ENCODE measurements at places on chromosomes 4 and X. TPM values are rescaled to one million over a fixed set of nuclear protein-coding genes. Genes with fewer than 3 reads are reported as not detected.

DNA sequence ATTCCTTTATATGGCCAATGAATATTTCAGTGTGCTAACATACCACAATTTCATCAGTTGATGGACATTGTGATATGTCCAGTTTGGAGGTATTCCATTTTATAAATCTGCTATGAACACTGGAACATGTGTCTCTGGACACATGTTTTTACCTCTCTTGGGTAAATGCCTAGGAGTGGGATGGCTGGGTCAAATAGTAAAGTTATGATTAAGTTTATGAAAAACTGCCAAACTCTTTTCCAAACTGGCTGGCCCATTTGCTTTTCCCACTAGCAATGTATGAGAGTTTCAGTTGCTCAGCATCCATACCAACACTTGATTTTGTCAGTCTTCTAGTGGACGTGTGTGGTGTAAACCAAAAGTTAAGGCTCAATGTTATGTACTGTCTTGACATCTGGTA is 40.5 kb downstream of the CEP44 start:
- no peaks in the 10 kb centered on the region for H3K27me3 ChIP-seq
- no peaks in the 10 kb centered on the region for H3K36me3 ChIP-seq
- H3K4me1 ChIP-seq: no peaks in the 10 kb centered on the region
- DNase-seq: no peak
- H3K4me3 ChIP-seq: no peak overlapping the region
- no peak overlapping the region for H3K27ac ChIP-seq

GRCh38 chr4:25258980-25259578 is 25.2 kb downstream of the PI4K2B start:
- peaks cover 16% of the 10 kb centered on the region for H3K36me3 ChIP-seq
- H3K27me3 ChIP-seq: no peaks in the 10 kb centered on the region
- DNase-seq: no peak
- H3K4me3 ChIP-seq: no peak overlapping the region

DNA sequence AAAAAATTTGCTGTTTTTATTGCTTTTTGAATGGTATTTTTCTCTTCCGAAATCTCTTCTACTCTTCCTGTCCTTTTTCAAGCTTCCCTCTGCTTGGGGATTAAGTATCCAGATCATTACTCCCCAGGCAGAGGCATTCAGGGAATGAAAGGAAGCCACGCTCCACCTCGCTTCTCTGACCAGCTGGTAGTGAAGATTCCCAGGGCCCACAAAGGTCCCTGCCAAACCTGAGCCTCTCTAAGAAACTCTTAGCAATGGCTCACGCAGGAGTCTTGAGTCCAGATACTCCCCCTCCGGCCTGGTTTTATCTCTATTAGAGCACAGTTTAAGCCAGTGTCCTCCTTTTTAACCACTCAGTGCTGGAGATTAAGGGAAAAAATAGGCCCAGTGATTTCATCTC is 51.4 kb upstream of the SOD3 start:
- H3K4me1 ChIP-seq: no peaks in the 10 kb centered on the region
- H3K27ac ChIP-seq: no peak overlapping the region
- no peak for DNase-seq
- H3K4me3 ChIP-seq: no peak overlapping the region
- peaks cover 18% of the 10 kb centered on the region for H3K27me3 ChIP-seq

- H3K27ac ChIP-seq: no peak overlapping the region
- no peaks in the 10 kb centered on the region for H3K36me3 ChIP-seq
- no peak overlapping the region for H3K4me3 ChIP-seq
- no peaks in the 10 kb centered on the region for H3K27me3 ChIP-seq
Observed at GRCh38 chrX:45400027-45400779, 199.5 kb upstream of the DIPK2B start.

GRCh38 chr4:167424341-167425256 is 190.3 kb upstream of the SPOCK3 start:
- H3K27me3 ChIP-seq: no peaks in the 10 kb centered on the region
- no peaks in the 10 kb centered on the region for H3K36me3 ChIP-seq
- H3K4me3 ChIP-seq: no peak overlapping the region
- H3K4me1 ChIP-seq: no peaks in the 10 kb centered on the region
- DNase-seq: no peak

ADH7 gene
- not detected for total RNA-seq

LRCH2 gene
- not detected for total RNA-seq

GRCh38 chrX:819684-820083 is 189.1 kb downstream of the SHOX start:
- DNase-seq: no peak
- H3K27ac ChIP-seq: no peak overlapping the region
- H3K4me1 ChIP-seq: no peaks in the 10 kb centered on the region

DNA sequence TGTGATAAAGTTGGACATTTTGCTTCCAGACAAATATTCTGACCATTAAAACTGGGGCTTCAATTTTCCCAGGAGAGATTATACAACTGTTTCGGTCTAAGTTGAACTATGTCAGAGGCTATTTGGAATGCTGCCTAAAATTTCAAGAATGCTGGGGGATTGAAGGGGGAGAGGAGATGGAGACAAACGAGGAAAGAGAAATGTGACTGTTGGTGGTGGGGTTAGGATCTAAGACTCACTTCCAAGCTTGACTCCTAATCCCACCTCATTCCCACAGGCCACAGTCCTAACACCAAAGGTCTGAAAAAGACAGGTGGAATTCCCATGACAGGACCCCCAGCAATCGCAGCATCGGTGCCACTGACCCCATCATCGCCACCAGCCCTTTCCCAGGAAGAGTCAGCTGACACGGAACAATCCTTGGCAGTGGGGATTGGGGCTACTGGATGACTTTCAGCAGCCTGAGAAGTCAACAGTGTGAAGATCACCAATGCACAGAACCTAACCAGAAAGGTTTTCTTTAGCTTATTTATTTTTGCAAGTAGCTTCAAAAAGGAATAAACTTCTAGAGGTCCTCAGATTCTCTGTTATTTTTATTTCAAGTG is 74.0 kb upstream of the PRSS48 start:
- no peak overlapping the region for H3K27ac ChIP-seq
- DNase-seq: no peak
- no peaks in the 10 kb centered on the region for H3K27me3 ChIP-seq
- H3K4me1 ChIP-seq: no peaks in the 10 kb centered on the region
- no peak overlapping the region for H3K4me3 ChIP-seq
- no peaks in the 10 kb centered on the region for H3K36me3 ChIP-seq

AMTN gene
- not detected for total RNA-seq

Data from activated naive CD8-positive, alpha-beta T cell treated with anti-CD3 and anti-CD28 coated beads for 36 hours (primary cell).